ENCODE measurements at places on chromosomes 6 and 20.

DNA sequence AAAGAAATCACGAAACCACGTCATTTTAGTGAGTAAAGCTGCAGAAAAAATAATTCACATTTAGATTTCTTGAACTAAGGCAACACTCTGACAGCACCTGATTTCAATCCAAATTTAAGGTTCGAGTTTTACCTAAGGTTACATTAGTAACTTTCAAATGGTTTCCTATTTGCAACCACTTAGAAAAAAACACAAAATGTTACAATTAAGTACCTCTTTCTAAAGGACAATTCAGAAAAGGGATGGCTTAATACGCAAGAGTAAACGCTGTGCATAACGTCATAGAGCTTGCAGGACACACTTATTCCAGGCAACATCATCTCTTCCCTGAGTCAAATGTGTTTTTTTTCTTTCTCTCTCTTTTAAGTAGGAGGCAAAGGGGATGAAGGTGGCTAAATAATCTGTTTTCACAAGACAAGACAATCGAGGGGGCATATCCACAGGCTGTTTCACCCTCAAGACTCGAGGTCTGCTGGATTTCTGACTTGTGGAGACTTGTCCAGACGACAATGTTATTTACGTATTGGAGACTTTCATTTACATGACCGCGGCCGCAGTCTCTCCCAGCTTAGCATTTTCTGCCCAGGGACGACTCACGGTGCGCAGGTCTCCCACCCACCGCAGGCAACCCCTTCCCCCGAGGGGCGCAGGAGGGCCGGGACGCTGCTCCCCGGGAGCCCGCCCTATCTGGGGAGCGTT, 86.0 kb downstream of the SESN1 start:
- peak; percentile 75 for DNase-seq

DNA sequence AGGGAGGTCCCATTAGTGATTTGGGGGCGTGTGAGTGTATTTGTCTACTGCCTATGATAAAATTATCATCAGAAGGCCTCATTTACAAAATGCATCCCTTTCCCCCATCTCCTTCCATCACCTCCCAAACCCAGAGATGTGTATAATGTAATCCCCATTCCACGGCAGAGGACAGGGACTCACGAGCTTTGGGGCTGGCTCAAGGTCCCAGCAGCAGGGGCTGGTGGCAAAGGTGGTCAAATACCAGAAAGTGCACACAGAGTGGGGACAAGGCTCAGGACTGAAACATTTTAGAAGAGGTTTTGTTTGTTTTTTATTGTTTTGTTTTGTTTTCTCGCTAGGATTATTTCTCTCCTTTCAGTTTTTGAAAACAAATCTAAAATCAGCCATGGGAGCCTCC, 68.5 kb upstream of the TOP1 start:
- DNase-seq: no peak

DNA sequence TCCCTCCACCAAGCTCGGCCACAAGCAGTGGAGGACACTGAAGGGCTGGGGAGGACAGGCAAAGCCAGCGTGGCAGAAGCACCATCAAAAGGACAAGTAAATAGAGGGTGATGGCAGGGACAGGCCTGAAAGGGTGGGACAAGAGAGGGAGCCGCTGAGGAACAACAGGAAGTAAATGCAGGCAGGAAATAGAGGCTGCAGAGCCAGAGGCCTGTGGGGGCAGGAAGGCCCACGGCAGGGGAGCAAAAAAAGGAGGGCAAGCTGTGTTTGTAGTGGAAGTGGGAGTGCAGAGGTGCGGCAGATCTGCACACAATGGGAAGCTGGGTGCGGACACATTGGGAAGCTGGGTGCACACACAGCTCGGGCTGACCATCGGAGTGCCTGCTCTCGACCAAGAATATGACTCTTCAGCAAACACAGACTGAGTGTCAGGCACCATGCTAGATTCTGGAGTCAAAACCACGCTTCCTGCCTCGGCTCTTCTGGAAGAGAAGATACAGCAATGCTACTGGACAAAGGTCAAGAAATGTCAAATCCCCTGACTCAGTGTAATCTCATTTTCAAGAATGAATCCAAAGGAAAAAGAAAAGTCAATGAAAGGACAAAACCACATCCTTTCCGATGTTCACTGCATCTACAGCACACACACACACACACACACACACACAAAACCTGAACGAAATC, 40.4 kb upstream of the RAB22A start:
- DNase-seq: no peak

DNA sequence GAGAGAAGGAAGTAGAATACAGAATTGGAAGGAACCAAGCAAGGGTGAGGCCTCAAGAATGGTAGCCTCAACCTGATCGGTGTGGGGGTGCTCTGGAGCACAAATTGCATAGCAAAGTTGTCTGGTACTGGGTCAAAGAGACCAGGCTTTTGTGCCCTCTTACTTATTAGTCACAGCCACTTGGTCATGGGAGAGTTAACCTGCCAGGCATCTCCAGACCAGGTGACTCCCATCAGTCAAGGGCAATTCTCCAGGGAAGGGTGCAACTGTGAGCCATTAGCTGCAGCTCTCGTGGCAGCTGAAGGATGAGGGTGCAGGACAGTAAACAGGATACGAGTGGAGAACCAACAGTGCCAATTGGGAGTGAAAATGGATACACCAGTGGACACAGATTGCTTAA, 47.7 kb upstream of the PLCB4 start:
- DNase-seq: no peak

- DNase-seq: peak; percentile 40
These were observed 154.3 kb upstream of the RPS6KA2 start for GRCh38 chr6:166781331-166781730.

GRCh38 chr20:21523895-21524294, 10.0 kb upstream of the NKX2-2 start:
- DNase-seq: no peak

DNA sequence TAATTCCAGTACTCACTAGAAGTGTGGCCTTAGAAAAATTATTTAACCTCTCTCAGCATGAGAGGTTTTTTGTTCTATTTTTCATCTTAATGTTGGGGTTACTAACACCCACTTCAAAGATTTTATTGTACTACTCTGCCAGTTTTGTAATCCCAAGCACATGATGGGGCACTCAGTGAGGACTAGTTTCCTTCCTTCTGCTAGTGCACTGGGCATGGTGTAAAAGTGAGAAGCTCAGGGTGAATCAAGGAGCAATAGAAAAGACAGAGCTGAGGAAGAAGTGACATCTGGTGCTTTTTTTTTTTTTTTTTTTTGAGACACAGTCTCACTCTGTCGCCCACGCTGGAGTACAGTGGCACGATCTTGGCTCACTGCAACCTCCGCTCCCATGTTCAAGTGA, 439.4 kb upstream of the ARID1B start:
- DNase-seq: no peak

DNA sequence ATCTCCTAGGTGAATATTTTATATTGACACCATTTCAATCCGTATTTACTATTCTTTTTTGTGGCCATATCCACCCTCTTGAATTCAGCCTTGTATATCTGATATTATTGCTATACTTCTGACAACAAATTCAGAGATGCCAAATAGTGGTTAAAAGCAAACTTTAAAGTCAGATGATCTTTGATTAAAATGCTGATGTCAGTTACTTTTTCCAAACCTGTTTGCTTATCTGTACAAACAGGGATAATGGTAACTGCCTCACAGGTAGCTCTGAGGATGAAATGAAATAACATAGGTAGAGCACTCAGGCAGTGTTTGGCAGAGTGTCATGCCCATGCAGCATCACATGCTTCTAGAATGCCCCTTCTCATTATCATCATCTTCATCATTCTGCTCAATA, 19.2 kb downstream of the PPIL6 start:
- no peak for DNase-seq

DNA sequence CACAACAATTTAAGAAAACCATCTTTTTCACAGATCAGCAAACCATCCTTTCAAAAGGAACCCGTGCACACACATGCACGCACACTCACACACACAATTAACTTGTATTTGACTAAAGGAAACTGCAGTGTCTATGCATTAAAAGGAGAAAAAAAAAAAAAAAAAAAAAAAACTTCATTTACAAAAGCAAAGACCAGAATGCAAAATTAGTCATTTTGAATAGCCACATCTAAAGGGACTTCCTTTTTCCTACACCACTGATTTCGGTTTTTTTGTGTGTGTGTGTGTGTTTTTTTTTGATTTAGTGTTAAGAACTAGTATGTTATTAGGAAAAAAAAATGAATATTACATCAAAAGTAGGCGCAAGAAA, 6.3 kb downstream of the ZMYND8 start:
- DNase-seq: peak; percentile 63

DNA sequence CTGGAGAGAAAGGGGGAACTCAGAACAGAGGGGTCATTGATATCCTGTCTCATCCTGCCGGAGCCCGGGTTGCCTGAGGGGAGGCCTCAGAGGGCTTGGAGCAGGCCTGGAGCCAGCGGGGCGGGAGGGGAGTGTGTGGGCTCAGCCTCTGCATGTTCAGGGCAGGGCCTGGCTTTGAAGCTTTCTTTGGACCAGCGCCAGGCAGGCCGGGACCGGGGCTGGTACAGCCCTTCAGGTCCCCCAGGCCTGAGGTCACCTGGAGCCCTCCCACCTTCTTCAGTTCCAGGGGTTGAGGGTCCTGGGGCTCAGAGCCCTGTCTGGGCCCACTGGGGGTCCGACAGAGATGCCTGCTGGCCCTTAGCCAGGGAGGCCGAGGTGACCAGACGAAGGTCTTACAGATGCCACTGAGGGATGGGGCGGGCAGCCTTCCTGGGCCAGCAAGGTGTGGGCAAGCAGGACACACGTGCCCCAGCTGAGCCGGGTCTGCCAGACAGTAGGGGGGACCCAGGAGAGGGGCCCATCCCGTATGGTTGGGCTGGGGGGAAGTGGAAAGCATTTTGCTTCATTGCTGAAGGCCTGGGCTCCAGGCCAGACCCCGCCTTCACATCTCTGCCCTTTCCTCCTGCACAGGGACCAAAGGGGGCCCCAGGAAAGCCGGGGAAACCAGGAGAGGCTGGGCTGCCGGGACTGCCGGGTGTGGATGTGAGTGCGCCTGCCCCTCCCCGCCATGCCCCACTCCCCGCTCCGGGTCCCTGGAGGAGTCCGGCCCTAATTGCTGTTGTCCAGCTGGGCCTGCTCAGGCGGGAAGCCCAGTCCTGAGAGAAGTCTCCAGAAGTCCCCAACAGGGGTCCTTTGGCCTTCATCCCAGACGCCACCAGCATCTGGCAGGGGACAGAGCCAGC, 2.0 kb downstream of the COL9A3 start:
- no peak for DNase-seq

DNA sequence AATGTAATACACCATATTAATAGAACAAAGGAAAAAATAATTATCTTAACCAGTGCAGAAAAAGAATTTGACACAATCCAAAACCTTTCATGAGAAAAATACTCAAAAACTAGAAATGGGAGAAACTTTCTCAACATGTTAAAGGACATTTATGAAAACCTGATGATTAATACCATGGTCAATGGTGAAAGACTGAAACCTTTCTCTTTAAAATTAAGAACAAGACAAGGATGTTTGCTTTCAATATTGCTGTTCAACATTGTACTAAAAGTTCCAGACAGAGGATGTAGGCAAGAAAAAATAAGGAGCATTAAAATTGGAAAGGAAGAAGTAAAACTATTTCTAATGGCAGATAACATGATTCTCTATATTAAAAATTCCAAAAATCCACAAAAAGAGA, 981.3 kb upstream of the FLRT3 start:
- no peak for DNase-seq

- DNase-seq: no peak
These were observed 79.2 kb downstream of the CBFA2T2 start for GRCh38 chr20:33568868-33569801.

Measured in activated CD4-positive, alpha-beta T cell treated with anti-CD3 and anti-CD28 coated beads, Interleukin-2, amount 10 ng/mL, durations not matched to agents 24 days and 14 days (primary cell).